Type B pancreatic cell (in vitro differentiated cells): ENCODE measurements at places on chromosomes 1 and 21. TPM values are rescaled to one million over a fixed set of nuclear protein-coding genes. Genes with fewer than 3 reads are reported as not detected.

KRTAP13-2 gene
- total RNA-seq = not detected in 2 replicates

SPATA1 gene
- total RNA-seq = 0.67 and 1.8 TPM in 2 replicates

TIMM17A gene
- 50.2 and 53.0 TPM in 2 replicates for total RNA-seq

MYBPH gene
- total RNA-seq = 1.6 TPM in 1 of 2 replicates, not detected in the other

FCRL5 gene
- total RNA-seq = 0.24 TPM in 1 of 2 replicates, not detected in the other

MEX3A gene
- total RNA-seq = 31.0 and 61.9 TPM in 2 replicates

CRYAA gene
- total RNA-seq = not detected in 2 replicates

CNR2 gene
- total RNA-seq = not detected in 2 replicates

PTPN7 gene
- total RNA-seq = 0.29 TPM in 1 of 2 replicates, not detected in the other

CPT2 gene
- 26.8 and 28.2 TPM in 2 replicates for total RNA-seq

PTAFR gene
- 0.48 and 0.95 TPM in 2 replicates for total RNA-seq

CFHR3 gene
- total RNA-seq = 1.5 TPM in 1 of 2 replicates, not detected in the other

FAM151A gene
- total RNA-seq = 0.39 and 5.8 TPM in 2 replicates

HSD11B1 gene
- not detected in 2 replicates for total RNA-seq

TRAF3IP3 gene
- 1.7 TPM in 1 of 2 replicates, not detected in the other for total RNA-seq

NAV1 gene
- total RNA-seq = 38.1 and 44.9 TPM in 2 replicates

TRIM67 gene
- 0.65 and 2.1 TPM in 2 replicates for total RNA-seq

DNA sequence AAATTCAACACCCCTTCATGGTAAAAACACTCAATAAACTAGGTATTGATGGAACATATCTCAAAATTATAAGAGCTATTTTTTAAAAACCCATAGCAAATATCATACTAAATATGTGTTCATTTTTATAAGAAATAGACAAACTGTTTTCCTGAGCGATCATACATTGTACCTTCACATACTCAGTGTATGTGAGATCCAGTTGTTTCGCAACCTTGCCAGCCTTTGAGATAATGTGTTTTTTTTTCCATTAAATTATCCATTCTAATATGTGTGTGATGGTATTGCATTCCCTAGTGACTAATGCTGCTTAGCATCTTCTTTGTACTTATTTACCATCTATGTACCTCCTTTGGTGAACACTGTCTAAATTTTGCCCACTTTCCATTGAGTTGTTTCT is 47.1 kb downstream of the CFH start:
- no peak for DNase-seq

GRCh38 chr21:38289705-38290485 is 33.1 kb downstream of the KCNJ15 start:
- no peak for DNase-seq

DNA sequence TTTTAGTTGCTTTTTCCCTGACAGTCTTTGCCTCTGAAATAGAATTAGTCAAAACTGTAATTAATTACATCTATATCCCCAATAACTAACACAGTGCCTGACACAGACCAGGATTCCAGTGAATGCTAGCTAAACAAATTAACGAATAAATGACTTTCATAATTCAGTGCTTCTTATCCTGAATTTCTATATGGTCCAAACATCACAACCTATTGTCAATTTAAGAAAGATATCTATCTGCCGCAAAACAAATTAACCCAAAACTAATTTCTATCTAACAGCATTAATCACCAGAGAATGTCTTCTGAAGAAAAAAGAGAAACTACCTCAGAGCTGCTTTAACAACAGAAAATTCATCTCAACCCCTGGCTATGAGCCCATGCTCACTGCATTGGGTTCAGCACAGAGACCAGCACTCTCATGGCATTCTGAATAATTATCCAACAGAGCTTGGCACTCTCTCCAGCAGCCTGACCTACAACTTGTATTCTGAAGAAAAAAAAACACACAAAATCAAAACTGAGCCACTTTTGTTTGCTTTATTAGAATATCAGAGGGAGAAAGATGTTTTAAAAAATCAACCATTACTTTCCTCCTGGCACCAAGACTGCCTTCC is 547.3 kb upstream of the BEND5 start:
- DNase-seq = no peak

- DNase-seq = no peak
These were observed 41.6 kb downstream of the AK4 start for GRCh38 chr1:65189576-65190115.

GRCh38 chr21:46181953-46182547 is 2.2 kb downstream of the SPATC1L start:
- peak; percentile 70 for DNase-seq

GRCh38 chr21:41169701-41170100 is 1.7 kb downstream of the BACE2 start:
- no peak for DNase-seq

- no peak for DNase-seq
These were observed 121.8 kb upstream of the AJAP1 start for GRCh38 chr1:4532656-4533055.

DNA sequence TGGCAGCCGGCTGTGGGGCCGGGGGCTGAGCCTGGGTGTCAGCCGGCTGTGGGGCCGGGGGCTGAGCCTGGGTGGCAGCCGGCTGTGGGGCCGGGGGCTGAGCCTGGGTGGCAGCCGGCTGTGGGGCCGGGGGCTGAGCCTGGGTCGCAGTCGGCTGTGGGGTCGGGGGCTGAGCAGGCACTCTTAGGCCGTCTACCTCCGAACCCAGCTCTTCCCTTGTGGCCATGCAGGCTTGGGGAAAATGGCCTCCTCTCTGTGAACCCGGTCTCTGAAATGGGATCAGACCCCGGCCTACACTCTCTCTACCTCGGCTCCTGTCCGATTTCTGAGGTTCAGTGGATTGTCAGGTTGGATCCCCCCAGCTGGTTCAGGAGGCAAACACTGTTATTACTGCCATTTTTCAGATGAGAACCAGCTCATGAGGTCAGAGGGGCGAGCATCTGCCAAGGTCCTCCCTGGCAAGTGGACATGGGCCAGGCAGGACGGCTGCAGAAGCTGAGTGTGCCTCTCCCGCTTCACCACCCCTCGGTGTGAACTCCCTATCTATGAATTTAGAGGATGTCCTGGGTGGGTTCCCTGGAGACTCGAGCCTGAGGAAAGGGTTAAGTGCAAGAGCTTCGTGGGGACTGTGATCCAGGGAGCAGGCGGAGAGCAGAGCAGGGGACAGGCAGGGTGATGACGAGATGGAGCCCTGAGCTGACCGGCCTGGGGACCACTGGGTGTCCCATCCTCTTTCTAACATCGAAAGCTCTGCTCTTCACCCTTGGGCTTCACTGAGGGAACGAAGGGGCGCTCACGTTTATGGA is 10.9 kb upstream of the COL18A1 start:
- DNase-seq = no peak

- no peak for DNase-seq
These were observed 29.6 kb upstream of the SFPQ start for GRCh38 chr1:35222322-35223083.

- no peak for DNase-seq
These were observed 217.8 kb upstream of the ZRANB2 start for GRCh38 chr1:71298633-71299032.

DNA sequence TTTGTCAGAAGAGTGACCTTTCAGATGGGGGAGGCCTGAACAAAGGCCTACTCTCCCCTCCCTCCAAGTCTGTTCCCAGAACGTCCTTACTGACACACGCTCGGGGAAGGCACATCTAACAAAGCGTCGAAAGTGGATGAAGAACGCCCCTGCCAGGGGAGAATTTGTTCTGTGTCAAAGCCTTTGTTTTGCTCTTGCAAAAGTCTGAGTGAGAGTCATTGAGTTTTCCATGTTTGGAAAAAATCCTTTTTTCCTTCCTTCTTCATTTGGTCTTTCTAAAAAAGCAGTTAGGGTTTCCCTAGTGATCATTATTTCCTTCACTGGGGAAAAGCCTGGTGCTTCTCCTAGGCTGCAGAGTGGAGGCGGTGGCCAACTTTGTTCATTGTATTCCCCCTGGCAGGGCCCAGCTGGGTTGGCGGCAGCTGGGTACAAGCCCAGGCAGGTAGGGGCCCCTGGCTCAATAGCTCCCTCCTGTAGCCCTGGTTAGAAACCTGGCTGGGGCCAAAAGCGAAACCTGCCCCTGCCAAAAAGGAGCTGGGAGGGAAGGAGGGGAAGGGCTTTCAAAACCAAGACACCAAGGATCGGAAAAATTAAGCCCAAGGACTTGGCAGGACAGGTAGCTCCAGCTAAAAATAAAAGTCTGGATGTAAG is 81.1 kb downstream of the ITPKB start:
- DNase-seq = no peak

- no peak for DNase-seq
These were observed 43.9 kb downstream of the SUSD4 start for GRCh38 chr1:223319905-223320580.

DNA sequence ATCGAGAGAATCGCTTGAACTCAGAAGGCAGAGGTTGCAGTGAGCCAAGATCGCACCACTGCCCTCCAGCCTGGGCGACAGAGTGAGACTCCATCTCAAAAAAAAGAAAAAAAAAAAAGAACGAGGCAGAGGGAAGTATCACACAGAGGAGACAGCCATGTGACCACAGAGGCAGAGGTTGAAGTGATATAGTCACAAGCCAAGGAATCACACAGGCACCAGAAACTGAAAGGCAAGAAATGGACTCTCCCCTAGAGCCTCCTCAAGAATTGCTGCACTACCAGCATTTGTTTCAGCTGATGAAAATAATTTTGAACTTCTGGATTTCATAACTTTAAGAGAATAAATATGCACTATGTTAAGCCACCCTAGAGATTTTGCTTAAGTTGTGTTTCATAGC is 459.6 kb downstream of the PTPRC start:
- no peak for DNase-seq

DNA sequence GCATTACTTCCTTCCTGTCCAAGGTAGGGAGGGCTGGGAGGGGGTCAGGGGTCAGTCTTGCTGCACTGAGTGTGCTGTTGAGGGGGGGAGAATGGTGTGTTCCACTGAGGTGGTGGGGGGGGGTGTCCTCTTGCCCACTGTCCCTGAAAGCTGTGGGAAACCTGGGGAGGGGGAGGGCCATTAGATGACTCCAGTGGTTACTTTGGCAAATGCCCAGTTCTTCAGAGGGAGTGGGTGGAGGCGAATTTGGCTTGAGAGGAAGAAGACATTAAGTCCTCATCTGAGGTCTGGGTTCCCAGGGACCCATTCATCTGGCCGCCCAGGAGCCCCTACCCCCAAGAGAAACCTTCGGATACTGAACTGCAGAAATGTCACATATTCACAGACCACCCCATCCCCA is 36.2 kb downstream of the MEF2D start:
- DNase-seq = no peak

GRCh38 chr1:48932366-48932765 is 155.7 kb upstream of the BEND5 start:
- DNase-seq = no peak

DNA sequence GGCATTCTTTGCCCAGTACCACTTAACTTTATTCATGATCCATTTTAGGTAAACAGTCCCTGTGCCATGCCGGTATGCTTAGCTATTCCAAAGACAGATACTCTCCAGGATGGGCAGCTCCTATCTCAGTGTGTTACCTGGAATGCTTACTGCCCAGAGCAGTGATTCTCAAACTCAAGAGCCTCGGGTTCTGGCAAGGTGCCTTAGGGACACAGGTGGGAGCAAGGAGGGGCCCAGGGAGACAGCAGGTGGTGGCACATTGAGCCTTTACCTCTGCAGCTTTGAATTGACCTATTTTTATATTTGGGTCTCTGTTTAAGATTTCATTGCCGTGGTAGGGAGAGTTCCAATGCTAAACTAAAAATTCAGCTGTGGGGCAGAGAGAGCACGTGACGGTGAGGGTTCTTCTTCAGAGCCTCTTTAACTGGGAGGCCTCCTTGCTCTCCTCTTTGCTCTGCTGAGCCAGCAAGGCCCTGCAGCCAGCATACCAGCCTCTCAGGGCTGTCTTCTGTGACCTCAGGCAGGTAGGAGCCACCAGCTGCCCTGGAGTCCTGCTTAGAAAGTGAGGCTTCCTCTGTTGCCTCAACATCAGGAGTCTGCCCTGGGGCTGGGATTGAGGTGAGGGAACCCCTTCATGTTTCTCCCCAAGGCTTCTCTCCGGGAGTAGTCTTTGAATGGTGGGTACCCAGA is 20.2 kb downstream of the PHGDH start:
- DNase-seq = no peak

- DNase-seq = peak; percentile 90
These were observed 65.5 kb upstream of the LRP8 start for GRCh38 chr1:53393325-53393792.

DNA sequence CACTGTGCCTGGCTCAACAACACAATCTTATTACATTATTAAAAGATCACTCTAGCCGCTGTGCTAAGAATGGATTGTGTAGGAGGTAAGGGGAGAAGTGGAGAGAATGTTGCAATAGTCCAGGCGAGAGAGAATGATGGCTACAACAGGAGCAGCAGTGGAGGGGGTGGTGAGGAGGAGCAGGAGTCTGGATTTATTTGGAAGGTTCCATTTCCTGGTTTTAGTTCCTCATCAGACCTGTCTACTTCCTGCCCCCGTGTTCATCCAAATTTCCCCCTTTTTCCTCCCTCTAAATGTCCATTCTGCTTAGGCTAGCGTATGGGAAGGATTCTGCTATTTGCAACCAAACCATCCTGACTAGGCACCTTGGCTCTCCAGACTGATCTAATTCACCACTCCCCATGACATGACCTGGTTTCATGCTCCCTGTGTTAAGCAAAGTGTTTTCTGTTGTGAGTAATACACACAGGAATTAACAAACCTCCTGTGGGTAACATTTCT is 35.1 kb upstream of the EYA3 start:
- DNase-seq = no peak

DNA sequence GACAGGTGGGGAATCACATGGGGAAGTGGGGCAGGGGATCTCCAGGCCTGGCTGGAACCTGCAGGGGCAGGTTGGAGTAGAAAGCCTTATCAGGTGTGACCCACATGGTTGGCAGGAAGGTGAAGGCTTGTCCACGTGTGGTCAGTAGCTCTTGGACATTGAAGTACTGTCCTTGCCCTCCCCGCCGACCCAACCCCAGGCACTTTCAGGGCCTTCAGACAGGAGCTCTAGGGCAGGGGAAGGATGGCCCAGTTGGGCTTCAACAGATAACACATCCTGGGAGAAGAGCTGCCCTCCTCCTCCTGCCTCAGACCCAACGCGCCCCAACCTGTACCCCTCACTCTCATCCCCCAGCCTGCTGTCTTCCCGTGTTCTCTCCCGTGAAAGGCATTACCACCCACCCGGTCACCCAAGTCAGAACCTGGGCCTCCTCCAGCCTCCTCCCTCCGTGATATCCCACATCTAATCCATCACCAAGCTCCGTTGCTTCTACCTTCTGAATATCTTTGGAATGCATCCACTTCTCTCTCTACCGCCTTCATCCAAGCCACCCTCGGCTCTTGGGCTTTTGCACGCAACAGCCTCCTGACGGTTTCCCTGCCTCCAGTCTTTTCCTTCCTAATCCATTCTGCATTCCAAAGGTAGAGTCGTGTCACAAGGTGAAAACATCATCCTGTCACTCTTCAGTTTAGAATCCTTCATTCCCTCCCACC is 15.9 kb downstream of the PTPRF start:
- DNase-seq = no peak

GRCh38 chr1:214446772-214447556 is 104.4 kb downstream of the PTPN14 start:
- no peak for DNase-seq

GRCh38 chr1:206725109-206725963 is 40.6 kb downstream of the MAPKAPK2 start:
- DNase-seq = no peak
